Lung (tissue), 17 donors: ENCODE measurements at places on chromosomes 7 and 10. TPM values are rescaled to one million over a fixed set of nuclear protein-coding genes. Genes with fewer than 3 reads are reported as not detected.

The CALHM3 gene
- total RNA-seq, result 0.15 TPM

- H3K27ac ChIP-seq, result no peak overlapping the region
- H3K4me1 ChIP-seq, result no peaks in the 10 kb centered on the region
- no peaks in the 10 kb centered on the region for H3K27me3 ChIP-seq
- DNase-seq, result no peak
- no peak overlapping the region for H3K4me3 ChIP-seq
These were observed 163.1 kb upstream of the PLXNA4 start for GRCh38 chr7:132739271-132739955.

DNA sequence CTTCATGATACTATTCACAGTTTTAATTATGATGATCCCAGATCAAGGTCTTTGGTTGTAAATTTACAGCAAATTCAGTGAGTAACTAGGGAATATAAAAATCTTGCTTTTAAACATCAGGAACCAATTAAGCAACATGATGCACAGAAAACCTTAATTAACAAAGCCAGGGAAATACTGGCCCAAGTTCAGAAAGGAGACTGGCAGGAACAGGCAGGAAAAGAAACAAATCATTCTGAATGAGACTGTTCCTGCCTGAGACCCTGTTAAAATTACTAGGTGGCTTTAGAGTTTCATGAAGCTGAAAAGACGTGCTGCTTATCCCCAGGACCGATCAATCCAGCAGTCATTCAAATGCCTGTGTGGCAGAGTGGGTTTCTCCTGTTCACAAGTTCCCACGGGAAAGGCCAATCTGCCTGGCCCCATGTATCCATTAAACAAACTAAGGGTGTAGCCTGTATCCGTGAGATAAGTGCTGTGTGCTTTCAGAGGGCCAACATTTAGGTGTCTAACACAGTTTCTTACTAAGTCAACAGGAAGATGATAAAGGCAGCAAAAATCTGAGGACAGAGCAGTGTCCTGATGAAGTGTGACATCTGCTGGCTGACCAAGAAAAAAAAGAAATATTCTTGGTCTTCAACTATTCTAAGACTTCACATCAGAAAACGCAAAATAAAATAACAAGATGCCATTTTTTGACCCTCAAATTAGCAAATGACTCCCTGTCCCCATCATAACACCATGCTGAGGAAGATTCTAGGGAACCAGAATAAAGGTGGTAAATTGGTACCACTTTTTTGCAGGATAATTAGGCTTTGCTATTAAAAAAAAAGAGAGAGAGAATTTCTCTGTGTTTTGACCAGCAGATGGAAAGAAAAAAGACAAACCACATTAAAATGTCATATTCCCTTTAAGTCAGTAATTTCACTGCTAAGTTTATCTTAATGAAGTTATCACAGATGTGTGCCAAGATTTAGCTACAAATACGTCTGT is 34.2 kb downstream of the PUS7 start:
- H3K27ac ChIP-seq, result no peak overlapping the region
- no peaks in the 10 kb centered on the region for H3K27me3 ChIP-seq
- no peak overlapping the region for H3K4me3 ChIP-seq

- no peak overlapping the region for H3K27ac ChIP-seq
- no peak for DNase-seq
- H3K4me3 ChIP-seq, result no peak overlapping the region
These were observed 38.2 kb upstream of the SLC26A4 start for GRCh38 chr7:107622429-107622828.

The NEUROD6 gene
- total RNA-seq, result not detected

DNA sequence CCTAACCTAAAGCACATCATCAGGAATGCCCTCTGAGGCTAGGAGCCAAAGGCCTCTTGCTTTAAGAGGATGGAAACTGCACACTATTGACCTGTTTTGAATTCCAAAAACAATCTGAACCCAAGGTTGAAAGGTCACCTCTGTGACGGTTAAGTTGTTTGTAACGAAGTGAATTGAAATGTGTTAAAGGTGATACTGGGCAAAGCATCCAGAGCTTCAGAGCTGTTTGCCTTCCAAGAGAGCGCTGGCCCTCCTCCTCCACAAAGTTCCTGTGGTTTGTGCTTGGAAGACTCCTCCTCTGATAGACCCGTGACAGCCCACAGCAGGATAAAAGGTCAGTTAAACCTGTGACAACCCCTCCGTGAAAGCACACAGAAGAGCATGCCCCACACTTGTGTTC is 133.7 kb upstream of the CTTNBP2 start:
- H3K27ac ChIP-seq, result no peak overlapping the region
- no peaks in the 10 kb centered on the region for H3K36me3 ChIP-seq
- no peak overlapping the region for H3K4me3 ChIP-seq
- no peaks in the 10 kb centered on the region for H3K4me1 ChIP-seq

The TEX36 gene
- not detected for total RNA-seq

GRCh38 chr7:80679921-80680907 is 41.8 kb downstream of the CD36 start:
- no peak overlapping the region for H3K4me3 ChIP-seq
- no peaks in the 10 kb centered on the region for H3K27me3 ChIP-seq
- H3K36me3 ChIP-seq, result no peaks in the 10 kb centered on the region
- no peaks in the 10 kb centered on the region for H3K4me1 ChIP-seq
- DNase-seq, result no peak

DNA sequence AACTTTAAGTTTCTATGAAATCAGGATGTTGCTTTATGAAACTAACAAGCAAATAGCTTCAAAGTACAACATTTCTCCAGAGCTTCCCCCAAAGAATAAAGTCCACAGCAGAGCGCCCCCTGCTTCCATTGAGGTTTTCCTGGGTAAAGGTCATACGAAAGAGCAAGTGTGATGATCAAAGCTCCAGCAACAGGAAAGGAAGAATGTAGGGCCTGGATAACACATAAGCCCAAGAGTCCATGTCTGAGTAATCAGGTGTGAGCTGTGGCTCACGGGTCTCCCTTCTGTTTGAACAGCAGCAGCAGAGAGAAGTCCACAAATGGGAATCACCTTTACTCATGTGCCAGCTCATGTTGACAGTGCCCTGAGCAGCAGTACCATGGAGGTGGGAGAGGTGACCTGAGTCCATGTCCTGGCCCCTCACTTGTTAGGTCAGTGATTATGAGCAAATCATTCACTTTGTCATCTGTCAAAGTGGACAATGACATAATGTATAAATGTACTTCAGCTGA is 50.5 kb downstream of the MRPL32 start:
- no peak overlapping the region for H3K27ac ChIP-seq
- peaks cover 4% of the 10 kb centered on the region for H3K4me1 ChIP-seq
- no peak overlapping the region for H3K4me3 ChIP-seq
- no peak for DNase-seq
- no peaks in the 10 kb centered on the region for H3K27me3 ChIP-seq

The SLC16A9 gene
- 2.3 TPM for total RNA-seq

DNA sequence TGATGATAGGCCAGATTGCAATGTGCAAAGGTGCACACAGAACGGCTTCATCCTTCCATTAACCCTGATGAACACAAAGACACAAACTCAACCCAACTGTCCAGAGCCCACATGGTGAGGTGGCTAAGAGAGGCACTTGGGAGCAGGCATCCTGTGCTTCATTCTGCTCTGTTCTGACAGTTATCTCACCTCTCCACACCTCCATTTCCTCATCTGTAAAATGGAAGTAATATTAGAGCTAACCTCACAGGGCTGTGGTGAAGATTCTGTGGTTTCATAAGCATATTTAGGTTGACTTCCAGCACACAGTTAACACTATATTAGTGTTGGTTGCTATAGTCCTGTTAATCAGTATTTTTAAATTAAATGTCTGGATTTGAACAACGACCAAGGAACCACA is 126.3 kb downstream of the TAX1BP1 start:
- H3K4me3 ChIP-seq, result no peak overlapping the region
- no peaks in the 10 kb centered on the region for H3K36me3 ChIP-seq
- no peak for DNase-seq
- H3K27ac ChIP-seq, result no peak overlapping the region
- H3K27me3 ChIP-seq, result no peaks in the 10 kb centered on the region

- DNase-seq, result no peak
- H3K36me3 ChIP-seq, result peaks cover 21% of the 10 kb centered on the region
- H3K27me3 ChIP-seq, result no peaks in the 10 kb centered on the region
- H3K4me1 ChIP-seq, result peaks cover 5% of the 10 kb centered on the region
- H3K4me3 ChIP-seq, result no peak overlapping the region
- no peak overlapping the region for H3K27ac ChIP-seq
These were observed 1.2 kb upstream of the MAD1L1 start for GRCh38 chr7:2233926-2234325.
